8988T (cell line): ENCODE measurements at places on chromosomes 2 and 18.

DNA sequence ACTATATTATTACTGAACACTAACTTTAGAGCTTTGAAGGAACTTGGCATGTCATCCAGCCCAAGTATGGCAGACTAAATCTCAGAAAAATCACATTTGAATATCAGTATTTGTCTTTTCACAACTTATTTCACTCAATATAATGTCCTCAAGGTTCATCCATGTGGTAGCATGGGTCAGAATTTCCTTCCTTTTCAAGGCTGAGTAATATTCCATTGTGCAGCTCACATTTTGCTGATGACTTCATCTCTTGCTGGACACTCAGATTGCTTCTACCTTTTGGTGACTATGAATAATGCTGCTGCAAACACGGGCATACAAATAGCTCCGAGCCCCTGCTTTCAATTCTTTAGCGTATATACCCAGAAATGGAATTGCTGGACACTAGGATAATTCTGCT is 46.7 kb downstream of the RPL31 start:
- no peak for DNase-seq

- DNase-seq: no peak
Measured at GRCh38 chr2:241111440-241111805, 9.3 kb upstream of the MTERF4 start.

DNA sequence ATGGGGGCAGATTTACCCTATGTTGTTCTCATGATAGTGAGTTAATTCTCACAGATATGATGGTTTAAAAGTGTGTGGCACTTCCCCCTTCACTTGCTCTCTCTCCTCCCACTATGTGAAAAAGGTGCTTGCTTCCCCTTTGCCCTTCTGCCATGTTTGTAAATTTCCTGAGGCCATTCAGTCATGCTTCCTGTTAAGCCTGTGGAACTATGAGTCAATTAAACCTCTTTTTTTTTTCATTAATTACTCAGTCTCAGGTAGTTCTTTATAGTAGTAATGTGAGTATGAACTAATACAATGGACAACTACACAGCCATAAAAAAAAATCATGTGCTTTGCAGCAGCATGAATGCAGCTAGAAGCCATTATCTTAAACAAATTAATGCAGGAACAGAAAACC is 118.5 kb downstream of the CALCRL start:
- DNase-seq: no peak

GRCh38 chr2:200258881-200259576 is 47.5 kb upstream of the SPATS2L start:
- no peak for DNase-seq

DNA sequence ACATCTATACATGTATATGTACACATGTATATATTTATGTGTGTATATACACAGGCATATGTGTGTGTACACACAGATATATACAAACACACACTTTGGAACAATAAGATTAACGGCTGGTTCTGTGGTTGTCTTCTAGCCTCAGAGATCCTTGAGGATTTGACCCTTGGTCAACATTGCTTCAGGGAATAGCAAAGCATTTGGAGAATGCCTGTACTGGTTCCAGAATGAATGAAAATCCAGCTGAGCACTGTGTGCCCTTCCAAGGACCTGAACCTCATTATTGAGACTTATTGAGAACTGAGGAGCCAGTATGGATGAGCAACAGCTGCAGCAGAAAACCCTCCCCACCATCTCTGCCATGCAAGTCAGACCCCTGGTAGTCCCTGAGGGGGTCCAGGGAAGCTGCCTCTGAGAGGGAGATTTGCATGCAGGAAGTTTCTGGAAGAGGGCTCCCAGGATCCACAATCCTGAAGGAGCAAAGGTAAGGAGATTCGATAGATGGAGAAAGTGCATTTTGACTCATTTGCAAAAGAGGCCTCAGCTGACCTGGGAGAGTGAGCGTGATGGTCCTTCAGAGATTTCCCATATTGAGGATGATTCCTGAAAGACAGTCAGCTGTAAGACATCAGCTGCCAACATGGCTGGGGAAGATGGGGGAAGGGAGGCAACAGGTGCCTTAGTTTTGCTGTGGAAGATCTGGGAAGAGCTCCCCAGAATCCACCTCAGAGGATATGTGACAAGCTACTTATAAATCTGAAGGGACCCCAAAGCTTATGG is 166.6 kb upstream of the NCKAP5 start:
- no peak for DNase-seq

- DNase-seq: peak; percentile 44
Measured at GRCh38 chr18:11553098-11553940, 56.1 kb upstream of the SLC35G4 start.

- DNase-seq: no peak
Measured at GRCh38 chr2:3301001-3301400, 76.6 kb downstream of the EIPR1 start.

DNA sequence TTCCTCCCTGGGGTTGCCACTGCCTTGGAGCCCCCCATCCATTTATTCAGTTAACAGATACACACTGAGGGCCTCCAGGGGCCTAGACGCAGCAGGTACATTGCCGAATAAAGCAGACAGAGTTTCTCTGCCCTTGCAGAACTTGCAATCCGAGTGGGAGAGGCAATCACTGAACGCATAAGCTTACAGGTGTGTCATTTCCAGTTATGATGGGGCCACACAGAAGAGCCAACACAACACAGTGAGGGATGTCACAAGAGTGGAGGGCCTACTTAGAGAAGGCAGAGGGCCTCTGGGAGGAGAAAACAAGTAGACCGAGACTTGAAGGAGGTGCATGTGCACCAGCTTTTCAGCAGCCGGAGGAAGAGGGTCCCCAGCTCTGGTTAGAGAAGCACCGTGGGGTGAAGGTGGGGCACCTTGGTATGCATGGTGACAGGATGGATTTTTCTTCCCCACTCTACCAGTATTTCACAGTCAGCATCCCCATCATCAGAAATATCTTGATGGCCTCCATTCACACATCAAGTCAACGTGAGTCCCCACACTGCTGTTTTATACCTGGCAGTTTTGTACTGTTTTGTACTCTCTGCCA is 150.9 kb downstream of the SMAD7 start:
- DNase-seq: no peak
